ENCODE measurements at places on chromosomes 3 and 15.

DNA sequence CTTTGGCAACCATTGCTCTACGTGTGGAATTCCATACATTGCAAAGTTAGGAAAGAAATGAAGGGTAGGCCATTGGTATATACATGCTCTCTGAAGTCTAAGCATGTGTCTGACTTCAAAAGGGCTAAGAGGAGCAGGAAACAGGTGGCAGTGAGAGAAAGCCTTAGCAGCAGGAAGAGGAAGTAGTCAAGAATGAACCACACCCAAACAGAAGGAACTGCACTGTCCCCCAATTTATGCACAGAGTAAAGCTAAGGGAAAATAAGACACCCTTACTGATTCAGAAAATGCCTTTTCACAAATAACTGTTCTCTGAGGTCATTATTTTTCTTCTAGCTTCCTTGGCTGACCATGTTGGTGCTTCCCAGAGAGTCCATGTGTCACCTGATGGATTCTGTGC, 575.4 kb downstream of the NTRK3 start:
- DNase-seq: no peak

GRCh38 chr3:47897954-47898353, 95.0 kb downstream of the DHX30 start:
- DNase-seq: no peak

DNA sequence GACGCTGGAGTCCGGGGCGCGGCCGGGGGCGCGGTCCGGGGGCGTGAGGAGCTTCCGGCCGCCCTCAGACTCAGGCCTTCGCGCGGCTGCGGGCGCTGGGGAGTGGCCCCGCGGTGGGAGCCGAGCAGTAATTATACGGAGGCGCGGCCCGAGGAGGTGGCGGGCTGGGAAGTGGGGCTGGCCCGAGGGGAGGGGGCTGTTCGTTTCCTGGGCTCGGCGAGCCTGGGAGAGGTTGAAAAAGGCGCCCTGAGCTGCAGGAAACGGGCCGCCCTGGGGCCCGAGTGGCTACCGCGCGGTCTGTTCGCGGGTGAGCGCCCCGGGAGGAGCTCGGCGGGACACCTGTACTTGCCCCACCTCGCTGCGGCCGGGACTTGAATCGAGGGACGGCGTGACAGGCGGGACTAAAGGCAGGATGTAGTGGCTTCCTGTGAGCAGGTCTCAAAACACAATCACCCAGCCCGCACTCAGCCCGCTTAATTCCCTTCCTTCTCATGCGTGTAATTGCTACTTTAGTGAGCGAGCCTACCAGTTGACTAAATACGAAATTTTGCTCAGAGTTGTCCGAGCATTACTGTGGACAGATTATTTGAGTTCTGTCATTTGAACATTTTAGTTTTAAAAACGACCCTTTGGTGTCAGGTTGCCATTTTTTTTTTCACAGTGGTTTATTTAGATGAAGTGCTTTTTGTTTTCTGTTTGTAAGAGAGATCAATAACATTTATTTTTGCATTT, 860 bp downstream of the RASA2 start:
- DNase-seq: peak; percentile 64

DNA sequence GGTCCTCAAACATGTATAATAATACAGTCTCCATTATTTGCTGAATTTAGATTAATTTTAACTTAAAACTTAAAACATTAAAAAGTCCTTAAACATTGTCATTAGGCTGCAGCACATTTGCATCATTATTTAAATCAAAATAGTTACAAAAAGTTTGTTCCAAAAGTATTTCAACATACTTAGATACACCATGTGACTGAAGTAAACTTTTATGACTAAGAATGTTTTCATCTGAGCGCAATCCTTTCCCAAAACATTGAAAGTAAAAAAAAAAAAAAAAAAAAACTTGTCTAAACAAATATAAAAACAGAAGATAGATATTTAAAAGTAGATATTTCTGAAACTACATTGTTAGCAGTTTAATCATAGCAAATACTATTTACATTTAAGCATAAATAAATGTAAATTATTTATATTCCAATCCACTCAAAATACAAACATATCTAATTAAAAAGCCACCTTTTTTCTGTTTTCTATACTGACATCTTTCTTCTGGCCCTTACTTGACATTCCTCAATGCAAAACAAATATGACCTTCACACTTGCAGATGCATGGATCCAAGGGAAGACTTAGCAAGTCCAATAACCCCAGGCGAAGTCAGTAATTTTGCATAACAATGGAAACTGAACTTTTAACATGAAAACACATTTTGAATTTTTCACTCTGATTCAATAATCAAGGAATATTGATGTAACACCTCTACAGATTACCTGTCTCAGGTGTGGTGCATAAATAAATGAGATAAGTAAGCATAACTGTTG, 10.3 kb downstream of the FAM227B start:
- no peak for DNase-seq

DNA sequence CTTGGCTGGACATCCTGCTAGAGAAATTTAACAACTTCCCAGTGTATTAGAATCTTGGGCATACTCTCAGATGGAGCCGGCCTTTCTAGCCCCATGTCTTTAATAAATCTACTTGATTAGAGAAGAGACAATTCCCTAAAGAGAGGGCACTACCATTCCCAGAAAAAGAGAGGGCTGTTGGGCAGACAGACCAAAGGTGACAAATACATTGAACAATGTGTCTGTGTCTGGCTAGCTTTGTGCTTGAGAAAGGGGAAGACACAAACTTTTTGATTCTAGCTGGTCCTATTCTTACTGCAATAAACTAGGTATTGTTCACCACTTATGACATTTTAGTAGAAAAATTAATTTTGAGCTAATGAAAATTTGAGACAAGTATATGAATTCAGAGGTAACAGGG, 57.7 kb downstream of the DUT start:
- DNase-seq: no peak

GRCh38 chr3:164984947-164985346, 93.3 kb downstream of the SI start:
- DNase-seq: no peak

DNA sequence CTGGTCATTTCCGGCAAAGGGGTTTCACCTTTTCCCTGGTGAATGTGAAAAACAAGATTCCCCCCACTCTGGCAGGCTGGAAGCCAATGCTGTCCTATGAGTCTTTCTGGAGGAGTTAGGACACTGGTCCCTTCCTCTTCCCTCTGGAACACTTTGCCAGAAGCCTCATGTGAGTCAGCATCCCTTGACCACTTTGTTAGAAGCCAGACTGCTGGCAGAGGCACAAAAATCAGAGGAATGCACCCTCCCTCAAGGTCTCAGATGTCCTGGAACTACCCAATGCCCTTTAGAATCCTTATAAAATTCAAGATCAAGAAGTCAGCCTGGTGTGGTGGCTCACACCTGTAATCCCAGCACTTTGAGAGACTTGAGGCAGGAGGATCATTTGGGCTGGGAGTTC, 26.6 kb downstream of the ITGB5 start:
- DNase-seq: no peak

GRCh38 chr3:150393745-150394144, 14.4 kb upstream of the TSC22D2 start:
- no peak for DNase-seq

GRCh38 chr3:128998561-128998960, 2.5 kb upstream of the EFCC1 start:
- no peak for DNase-seq
